ENCODE measurements at places on chromosomes 6 and 20. TPM values are rescaled to one million over a fixed set of nuclear protein-coding genes. Genes with fewer than 3 reads are reported as not detected.

DNA sequence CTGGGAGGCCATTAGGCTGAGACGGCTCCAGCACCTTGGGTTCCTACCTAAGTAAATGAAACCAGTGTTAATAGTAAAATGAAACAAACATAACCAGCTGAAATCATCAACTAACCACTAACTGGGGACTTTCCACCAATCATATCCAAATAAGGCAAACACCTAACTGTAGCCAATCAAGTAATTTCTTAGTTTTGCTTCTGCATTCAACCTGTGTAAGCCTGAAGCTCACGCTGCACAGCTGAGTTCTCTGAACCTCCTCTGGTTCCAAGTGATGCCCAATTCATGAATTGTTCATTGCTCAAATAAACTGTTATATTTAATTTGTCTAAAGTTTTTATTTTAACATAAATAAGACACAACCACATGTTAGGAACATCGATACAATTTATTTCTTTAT, 22.5 kb downstream of the KLHL32 start:
- DNase-seq: no peak

- peak; percentile 76 for DNase-seq
Observed at GRCh38 chr6:52598123-52598823, 21.4 kb upstream of the TRAM2 start.

DNA sequence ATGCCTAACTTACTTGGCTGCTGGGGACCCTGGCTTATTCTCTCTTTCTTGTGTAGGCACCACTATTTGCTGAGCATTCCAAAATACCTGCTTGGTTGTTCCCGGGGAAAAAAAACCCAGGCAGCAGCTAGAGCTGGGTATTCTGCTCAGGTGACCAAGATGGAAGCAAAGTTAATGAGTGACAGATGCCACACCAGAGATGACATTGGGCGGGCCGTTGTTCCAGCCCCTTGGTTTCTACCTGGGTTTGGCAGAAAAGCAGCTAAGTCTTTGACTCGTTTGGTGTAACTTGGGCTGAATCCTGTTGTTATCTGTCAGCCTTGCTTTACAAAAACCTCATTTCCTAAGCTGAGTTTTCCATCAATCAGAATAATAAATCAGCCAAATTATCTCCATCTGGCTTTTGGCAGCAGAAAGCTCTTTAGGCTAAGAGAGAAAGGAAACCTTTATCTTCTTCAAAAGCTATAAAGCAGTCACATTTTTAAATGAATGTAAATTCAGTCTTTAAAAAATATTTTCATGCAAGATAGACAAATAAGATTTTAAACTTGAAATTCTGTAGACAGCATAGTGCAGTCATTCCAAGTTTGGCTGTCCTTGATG, 202.0 kb upstream of the GMDS start:
- DNase-seq: no peak

The LBP gene
- 1.3 TPM for polyA plus RNA-seq
